ENCODE measurements at places on chromosomes 12 and 14.

GRCh38 chr14:50780393-50780792 is 50.6 kb downstream of the NIN start:
- DNase-seq, result no peak

- no peak for DNase-seq
These were observed 249.6 kb upstream of the TBX3 start for GRCh38 chr12:114933428-114934160.

- DNase-seq, result no peak
These were observed 434.4 kb upstream of the PDE3A start for GRCh38 chr12:19933924-19934323.

DNA sequence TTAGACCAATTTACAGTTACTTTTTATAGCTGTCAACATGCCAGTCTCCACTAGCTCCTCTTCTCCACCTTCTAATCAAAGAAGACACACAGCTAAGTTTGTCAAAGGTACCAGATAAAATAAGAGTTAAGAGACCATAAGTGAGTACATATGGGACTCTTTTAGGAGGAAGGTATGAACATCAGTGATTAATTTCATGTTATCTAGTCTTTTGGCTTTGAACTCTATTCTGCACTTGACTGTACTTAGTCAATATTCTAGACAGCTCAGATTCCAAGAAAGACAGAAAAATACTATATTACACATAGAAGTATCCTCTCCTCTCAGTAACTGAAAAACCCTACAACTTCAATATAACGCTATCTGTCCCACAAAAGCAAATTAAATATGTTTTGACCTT is 28.1 kb downstream of the CAPRIN2 start:
- no peak for DNase-seq

GRCh38 chr14:22651586-22651985 is 7.4 kb upstream of the OR6J1 start:
- DNase-seq, result no peak

DNA sequence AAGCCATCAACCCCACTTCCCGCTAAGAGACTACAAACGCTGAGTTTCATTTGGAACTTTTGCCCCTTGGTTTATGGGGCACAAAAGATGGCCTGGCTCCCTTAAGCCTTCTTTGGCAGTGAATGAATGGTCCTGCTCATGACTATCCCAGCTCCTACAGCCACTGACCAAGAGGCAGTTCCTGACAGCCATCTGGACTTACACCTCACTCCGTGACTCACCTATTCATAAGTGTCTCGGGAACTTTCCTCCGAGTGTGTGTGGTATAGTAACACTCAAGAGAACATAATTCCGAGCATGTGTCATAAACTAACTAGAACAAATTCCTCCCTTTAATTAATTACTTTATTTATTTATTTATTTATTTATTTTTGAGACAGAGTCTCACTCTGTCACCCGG is 51.9 kb upstream of the NUDT4 start:
- DNase-seq, result peak; percentile 43

GRCh38 chr12:98418357-98419075 is 96.9 kb upstream of the TMPO start:
- DNase-seq, result no peak

GRCh38 chr14:92501891-92502351 is 11.7 kb upstream of the RIN3 start:
- no peak for DNase-seq

- peak; percentile 16 for DNase-seq
These were observed 608 bp downstream of the PTGES3 start for GRCh38 chr12:56687223-56688128.

DNA sequence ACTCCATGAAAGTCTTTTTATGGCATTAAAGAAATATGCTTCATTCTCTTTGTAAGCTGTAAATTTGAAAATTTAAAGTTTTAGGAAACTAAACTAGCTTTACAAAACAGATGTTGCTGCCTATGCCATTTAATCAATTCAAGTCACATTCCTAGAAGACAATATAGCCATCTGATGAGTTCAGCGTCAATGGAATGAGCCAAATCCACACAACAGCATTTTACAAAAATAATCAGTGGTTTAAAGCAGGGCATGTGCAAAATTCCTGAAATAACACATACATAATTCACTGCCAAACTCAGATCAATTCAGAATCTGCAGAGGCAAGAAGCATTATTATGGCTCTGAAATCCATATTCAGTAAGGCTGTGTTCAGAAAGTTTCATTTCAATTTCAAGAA is 75.6 kb downstream of the MED13L start:
- no peak for DNase-seq

DNA sequence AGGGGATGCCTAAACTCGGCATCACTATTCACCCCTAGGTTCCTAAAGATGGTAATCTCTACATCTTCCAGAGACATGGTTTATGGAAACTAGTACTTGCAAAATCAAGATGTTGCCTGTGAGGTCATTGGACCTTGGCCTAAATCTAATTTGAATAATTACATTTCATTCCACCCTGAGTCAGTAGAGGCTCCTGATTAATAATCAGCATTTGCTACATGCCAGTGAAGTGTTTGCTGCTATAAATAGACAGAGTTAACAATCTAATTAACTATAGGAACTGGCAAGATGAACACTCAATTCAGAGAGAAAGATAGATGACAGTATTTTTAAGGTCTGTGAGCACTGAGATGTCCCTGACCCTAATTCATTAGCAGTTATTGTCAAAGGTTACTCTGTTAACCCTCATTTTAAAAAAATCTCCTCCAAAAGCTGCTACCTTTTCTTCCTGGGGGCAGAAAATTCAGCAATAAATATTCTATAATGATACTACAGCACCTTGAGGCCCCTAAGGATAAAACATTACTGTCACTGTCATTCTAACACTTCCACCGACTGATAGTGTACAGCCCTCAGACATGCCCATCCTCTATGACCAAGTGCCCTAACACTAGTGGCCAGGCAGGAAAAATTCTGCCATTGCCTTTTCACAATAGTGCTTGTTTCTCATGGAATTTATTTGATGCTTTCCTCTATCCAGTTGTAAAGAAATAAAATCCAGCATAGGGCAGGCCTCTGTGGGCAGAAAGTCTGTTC is 65.7 kb upstream of the CCDC196 start:
- DNase-seq, result no peak

GRCh38 chr12:71220260-71220659 is 62.5 kb upstream of the TSPAN8 start:
- DNase-seq, result no peak

GRCh38 chr12:102503831-102504230 is 23.5 kb upstream of the IGF1 start:
- no peak for DNase-seq

- DNase-seq, result no peak
These were observed 42.2 kb downstream of the CMKLR1 start for GRCh38 chr12:108296945-108297344.

GRCh38 chr12:18899678-18900317 is 161.9 kb downstream of the CAPZA3 start:
- no peak for DNase-seq

GRCh38 chr14:76958020-76958979 is 70.2 kb downstream of the IRF2BPL start:
- DNase-seq, result no peak

DNA sequence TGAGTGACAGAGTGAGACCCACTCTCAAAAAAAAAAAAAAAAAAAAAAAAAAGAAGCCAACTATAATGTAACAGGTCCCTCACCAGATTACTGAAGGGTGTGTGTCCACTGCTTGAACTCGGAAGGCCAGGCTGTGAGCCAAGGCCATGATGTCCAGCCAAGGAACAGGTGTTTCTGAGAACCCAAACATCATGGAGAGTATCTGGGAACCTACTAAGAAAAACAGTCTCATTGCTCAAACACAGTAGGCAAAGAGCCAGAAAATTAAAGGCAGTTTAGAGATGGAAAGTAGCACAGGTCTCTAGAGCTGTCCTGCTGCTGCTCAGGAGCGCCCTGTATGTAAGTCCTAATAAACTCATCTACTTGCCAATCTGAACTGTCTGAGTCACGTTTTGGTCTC is 12.5 kb upstream of the MAP4K5 start:
- DNase-seq, result no peak

GRCh38 chr14:71319666-71320065 is 412.4 kb downstream of the PCNX1 start:
- no peak for DNase-seq

- no peak for DNase-seq
These were observed 3.9 kb downstream of the TMEM30B start for GRCh38 chr14:61277232-61277631.

DNA sequence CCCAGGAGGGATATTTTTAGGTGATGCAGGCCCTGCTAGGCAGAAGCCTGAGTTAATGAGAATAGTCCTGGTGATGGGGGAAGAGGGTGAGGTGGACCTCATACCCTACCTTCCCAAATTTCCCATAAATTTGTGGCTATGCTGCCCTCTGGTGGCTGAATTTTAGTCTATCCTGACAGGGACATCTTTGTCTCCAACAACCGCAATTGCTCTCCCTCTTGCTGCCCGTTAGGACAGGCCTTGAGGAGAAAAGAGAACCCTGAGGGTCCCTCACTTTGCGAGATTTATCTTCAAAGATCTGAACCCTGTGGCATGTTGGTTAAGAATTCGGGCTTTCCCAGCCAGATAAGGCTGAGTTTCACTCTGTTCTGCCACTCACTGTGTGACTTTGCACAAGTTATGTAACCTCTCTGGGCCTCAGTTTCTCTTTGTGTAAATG is 9.8 kb upstream of the ZNF385A start:
- no peak for DNase-seq

DNA sequence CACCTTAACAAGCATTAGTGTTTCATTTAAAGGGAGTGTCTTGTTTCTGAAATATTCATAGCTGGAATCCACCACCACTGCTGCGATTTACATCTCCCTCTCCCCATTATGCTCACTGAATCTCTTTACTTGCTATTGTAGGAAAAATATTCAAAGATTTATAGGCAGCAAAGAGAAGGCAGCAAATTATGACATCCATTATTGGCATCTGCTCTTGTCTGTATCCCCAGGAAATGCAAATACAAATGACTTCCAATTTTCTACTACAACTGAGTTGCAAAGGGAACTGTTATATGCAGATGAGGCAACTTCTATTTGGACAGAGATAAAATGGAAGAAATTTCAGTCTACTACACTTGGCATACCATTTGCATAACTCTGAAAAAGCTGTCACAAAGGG is 88.4 kb upstream of the PRKD1 start:
- DNase-seq, result no peak

Data from hypothalamus (tissue), 51 donors.